ENCODE measurements at places on chromosomes 13 and 19. TPM values are rescaled to one million over a fixed set of nuclear protein-coding genes. Genes with fewer than 3 reads are reported as not detected.

The GPC5 gene
- 5.7 TPM for total RNA-seq

The TNFSF9 gene
- 0.66 TPM for total RNA-seq

The MTUS2 gene
- not detected for total RNA-seq

The NBEA gene
- 11.4 TPM for total RNA-seq

The C19orf73 gene
- not detected for total RNA-seq

The UHRF1 gene
- total RNA-seq, result 2.9 TPM

The HIF3A gene
- total RNA-seq, result 235 TPM

The ZNF611 gene
- total RNA-seq, result 14.3 TPM

The OXGR1 gene
- not detected for total RNA-seq

The SERTAD3 gene
- total RNA-seq, result 19.9 TPM

The SYNE4 gene
- total RNA-seq, result 0.98 TPM

The BCL3 gene
- total RNA-seq, result 10.9 TPM

The LILRA1 gene
- 3.5 TPM for total RNA-seq

The STOML3 gene
- total RNA-seq, result not detected

The CNN2 gene
- 122 TPM for total RNA-seq

The C1QTNF9 gene
- total RNA-seq, result not detected

The C19orf85 gene
- not detected for total RNA-seq

The CLIP3 gene
- total RNA-seq, result 44.7 TPM

The SIGLEC11 gene
- 2.9 TPM for total RNA-seq

The PRODH2 gene
- not detected for total RNA-seq

The PTPRH gene
- total RNA-seq, result 1.2 TPM

The C19orf67 gene
- not detected for total RNA-seq

The NACC1 gene
- 37.1 TPM for total RNA-seq

The CGB5 gene
- total RNA-seq, result not detected

The LYPD3 gene
- 0.44 TPM for total RNA-seq

The ERVK3-1 gene
- 59.2 TPM for total RNA-seq

Data from tibial nerve (tissue), 4 donors.